Pancreas (tissue), 10 donors: ENCODE measurements at places on chromosomes 16 and 17. TPM values are rescaled to one million over a fixed set of nuclear protein-coding genes. Genes with fewer than 3 reads are reported as not detected.

The TMC8 gene
- 2.9 TPM for polyA plus RNA-seq

The PTX4 gene
- not detected for polyA plus RNA-seq

DNA sequence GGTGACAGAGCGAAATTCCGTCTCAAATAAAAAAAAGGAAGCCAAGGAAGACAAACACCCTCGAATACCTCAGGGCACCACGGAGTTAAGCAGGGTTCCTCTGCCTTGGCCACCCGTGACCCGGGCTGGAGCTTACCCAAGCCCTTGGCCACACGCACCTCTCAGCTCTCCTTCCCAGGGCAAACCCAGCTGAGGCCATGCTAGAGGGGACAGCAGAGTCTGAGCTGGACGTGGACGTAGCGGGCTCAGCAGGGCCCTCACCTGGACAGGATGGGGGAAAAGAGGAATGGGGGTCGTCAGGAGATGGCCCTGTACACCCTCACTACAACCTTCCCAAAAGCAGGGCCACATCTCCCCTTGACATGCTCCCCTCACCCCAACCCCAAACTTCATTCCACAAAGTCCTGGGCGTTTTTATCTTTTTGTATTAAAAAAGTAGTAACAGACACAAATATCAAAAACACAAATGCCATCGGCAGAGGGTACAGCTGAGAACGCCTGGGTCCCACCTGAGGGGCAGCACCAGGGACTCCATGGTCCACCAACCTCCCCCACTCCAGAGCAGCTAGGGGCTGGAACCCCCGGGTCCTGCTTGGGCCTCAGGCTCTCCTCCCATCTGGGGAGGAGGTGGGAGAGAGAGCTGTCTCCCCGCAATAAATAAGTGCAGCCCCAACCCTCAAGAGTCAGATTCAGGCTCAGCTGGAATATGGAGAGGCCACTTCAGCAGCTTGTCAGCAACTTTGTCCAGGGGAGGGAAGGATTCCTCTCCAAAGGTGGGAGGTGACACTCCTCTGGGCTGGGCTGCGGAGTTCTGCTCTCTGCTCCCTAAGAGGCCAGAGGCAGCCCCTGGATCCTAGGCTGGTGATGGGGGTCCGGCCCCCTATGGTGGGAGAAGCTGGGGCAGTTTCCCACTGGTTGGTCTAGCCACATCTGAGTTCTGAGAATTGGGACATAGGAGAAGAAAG lies 11.9 kb downstream of the PER1 start:
- DNase-seq, result peak; percentile 56

- no peak for DNase-seq
These were observed 32.8 kb downstream of the RNF157 start for GRCh38 chr17:76207275-76208059.

- DNase-seq, result no peak
These were observed 2.0 kb upstream of the SEPHS2 start for GRCh38 chr16:30447512-30448226.

GRCh38 chr16:81834868-81835267 lies 55.8 kb downstream of the PLCG2 start:
- no peak for DNase-seq

DNA sequence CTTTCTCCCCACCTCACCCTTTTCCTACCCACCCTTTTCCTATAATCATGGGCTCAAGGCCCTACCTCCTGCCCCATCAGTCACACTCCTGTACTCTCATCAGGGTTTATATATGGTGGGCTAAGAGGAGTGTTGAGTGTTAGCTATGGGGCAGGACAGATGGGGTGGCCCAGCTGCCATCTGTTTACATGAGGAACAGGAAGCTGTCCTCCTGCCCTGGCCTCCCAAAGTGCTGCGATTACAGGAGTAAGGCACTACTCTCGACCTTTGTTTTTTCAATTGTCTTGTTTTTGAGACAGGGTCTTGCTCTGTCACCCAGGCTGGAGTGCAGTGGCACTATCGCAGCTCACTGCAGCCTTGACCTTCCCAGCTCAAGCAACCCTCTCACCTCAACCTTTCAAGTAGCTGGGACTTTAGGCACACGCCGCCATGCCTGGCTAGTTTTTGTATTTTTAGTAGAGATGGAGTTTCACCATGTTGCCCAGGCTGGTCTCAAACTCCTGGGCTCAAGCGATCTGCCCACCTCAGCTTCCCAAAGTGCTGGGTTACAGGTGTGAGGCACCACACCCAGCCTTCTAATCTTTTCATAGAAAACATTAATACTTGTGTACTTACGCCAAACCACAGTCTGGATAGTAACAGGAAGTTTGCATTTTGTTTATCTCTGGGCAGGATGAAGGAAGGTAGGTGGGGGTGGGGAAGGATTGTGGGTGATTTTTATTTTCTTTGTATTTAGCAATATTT lies 1.6 kb downstream of the TRADD start:
- DNase-seq, result no peak

GRCh38 chr17:35314415-35315216 lies 58.8 kb downstream of the SLFN11 start:
- DNase-seq, result no peak

- no peak for DNase-seq
These were observed 888 bp downstream of the ACSM5 start for GRCh38 chr16:20410121-20410723.

DNA sequence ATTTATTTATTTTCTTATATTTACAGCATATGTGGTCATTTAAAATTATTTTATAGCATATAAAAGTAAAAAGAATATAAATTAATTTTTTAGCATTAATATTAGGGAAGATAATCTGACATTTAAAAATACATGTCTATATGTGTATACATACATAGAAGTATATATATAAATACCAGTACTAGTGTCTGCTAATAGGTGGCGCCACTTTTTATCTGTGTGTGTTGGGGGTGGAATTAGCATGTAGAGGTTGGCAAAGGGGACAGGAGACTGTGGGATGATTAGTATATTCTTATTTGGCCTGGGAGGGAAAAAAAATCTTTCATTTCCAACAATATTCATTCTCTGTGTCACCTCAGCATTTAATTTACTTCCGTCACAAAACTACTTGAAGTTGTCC lies 359.1 kb downstream of the WWOX start:
- DNase-seq, result no peak

- no peak for DNase-seq
These were observed 95.9 kb downstream of the OR1D5 start for GRCh38 chr17:2967515-2967914.

GRCh38 chr16:4486126-4486893 lies 10.1 kb downstream of the HMOX2 start:
- no peak for DNase-seq

DNA sequence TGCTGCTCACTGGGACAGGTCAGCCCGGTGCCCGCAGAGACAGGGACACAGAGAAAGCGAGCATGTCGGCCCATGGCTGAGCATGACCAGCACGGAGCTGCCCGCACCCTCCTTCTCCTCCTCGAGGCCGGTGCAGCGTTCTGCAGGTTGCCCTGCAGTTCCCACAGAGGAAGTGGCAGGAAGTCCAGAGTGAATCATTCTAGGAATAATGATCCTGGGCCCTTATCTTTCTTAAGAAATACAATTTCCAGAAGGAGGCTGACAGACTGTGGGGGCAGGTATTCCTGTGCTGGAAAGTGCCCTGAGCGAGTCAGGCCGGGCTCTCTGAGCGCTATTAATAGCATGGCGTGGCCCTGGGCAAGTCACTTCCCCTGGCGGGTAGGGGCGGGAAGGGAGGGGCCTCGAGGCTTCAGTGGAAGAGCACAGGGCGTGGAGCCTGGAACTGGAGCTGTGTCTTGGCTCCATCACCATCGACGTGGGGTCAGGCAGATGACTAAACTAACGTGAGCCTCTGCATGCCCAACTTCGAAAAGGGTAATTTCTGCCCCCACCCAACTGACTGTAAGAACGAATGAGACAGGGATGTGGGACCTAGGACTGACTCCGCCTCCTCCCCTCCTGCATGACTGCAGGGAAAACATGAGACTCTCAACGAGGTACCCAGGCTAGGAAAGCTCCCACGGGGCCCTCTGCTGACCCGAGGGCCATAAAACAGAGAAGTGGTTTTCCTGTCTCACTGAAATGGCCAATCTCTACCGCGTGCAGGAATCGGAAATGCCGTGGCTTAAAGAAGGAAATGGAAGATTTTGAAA lies 9.8 kb downstream of the TMEM204 start:
- peak; percentile 30 for DNase-seq
